ENCODE measurements at places on chromosomes 1 and 21.

GRCh38 chr1:197073978-197074377 lies 6.9 kb upstream of the F13B start:
- DNase-seq = no peak

- no peak for DNase-seq
Observed at GRCh38 chr1:110687250-110687649, 12.5 kb upstream of the KCNA3 start.

- DNase-seq = no peak
Observed at GRCh38 chr1:11541236-11541635, 62.3 kb downstream of the DISP3 start.

GRCh38 chr1:230536641-230537155 lies 105.6 kb upstream of the COG2 start:
- DNase-seq = no peak

GRCh38 chr1:246041360-246041759 lies 465.7 kb downstream of the SMYD3 start:
- DNase-seq = no peak

- no peak for DNase-seq
Observed at GRCh38 chr1:156527584-156527983, 27.0 kb upstream of the MEF2D start.

GRCh38 chr1:171663854-171664575 lies 11.5 kb upstream of the MYOC start:
- DNase-seq = no peak

GRCh38 chr1:34406833-34407539 lies 230.3 kb downstream of the C1orf94 start:
- DNase-seq = no peak

GRCh38 chr1:180646093-180646492 lies 14.3 kb downstream of the XPR1 start:
- no peak for DNase-seq

GRCh38 chr1:65813956-65814355 lies 21.3 kb downstream of the PDE4B start:
- DNase-seq = no peak

DNA sequence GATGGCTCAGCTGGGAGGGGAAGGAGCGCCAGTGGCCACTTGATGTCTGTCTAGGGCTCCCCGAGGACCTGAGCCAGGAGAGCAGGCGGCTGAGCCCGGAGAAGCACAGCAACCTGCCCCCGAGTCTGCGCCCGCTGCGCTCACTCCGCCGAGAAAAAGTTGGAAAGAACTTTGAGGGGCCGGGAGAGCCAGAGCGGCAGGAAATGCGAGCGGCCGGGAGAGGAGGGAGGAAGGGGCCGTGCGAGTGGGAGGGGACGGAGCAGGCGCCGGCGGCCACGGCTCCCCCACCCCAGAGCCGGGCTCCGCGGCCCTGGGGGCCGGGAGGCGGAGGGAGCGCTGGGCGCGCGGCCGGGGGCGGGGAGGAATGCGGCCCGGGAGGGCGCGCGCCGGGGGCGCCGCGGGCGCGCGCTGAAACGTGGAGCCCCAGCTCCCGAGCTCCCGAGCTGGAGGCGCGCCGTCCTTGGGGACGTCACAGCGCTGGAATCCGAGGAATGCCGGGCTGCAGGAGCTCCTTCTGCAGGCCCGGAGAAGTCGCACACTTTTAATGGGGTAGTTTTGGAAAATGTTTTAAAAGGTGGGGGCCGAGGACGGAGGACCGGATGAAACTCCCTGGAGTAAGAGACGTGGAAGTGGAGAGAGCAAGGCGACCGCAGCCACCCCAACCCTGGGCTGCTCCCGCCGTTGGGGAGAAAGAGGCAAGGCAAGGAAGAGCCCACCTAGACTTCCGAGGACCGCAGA lies at the start of gene PTPN14:
PTPN14 (minus strand) TSS at position 167 of the 738 bp plus-strand sequence. CDS start 86,799 bp downstream, outside the sequence.
- no peak for DNase-seq

GRCh38 chr1:116178837-116179236 lies 67.6 kb downstream of the MAB21L3 start:
- no peak for DNase-seq

DNA sequence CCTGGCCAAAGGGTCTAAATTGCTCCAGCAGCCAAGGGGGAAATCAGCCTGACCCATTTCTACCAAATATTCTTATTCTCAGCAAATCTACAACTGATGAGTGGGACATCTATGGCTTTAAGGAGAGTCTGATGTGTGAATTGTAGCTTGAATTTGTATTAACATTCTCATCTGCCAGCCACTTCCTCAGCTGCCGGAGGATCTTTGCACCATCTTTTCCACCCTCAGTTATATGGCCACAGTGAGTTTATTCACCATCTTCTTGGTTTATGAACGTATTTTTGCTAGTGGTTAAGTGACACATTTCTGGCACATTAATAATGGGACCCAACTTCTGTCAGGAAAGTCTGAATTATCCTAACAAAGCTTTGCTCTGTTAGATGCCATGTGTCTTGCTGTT lies 69.6 kb downstream of the COLGALT2 start:
- DNase-seq = no peak

GRCh38 chr1:230842801-230843200 lies 25.5 kb downstream of the C1orf198 start:
- DNase-seq = no peak
